ENCODE measurements at places on chromosomes 7 and 10.

DNA sequence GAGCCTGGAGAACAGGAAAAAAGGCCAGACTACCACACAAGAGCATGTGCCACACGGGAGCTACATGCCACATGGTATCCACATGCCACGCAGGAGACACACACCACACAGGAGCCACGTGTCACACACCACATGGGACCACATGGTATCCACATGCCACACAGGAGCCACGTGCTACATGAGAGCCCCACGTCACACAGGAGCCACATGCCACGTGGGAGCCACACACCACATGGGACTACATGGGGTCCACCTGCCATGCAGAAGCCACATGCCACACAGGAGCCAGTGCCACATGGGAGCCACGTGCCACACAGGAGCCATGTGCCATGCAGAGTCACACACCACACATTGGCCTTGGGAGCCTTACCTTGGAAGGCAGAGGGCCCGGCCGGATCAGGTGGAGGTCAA lies 244.4 kb upstream of the PPP2R2D start:
- no peak for DNase-seq

DNA sequence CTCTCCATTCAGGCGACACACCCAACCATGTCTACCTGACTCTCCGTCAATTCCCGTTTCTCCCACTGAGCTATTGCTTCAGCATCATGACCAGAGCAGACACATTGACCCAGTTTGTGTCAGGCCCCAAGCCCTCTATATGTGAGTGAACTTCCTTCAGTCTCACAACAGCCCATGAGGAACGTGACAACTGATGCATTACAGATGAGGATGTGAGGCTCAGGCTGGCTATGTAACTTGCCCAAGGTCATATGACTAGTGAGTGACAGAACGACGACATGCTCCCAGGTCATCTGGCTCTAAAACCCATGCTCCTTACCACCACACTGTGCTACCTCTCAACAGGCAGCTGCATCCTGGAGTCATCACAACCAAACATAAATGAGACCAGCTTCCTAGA lies 3.7 kb downstream of the TMEM140 start:
- peak; percentile 13 for DNase-seq

DNA sequence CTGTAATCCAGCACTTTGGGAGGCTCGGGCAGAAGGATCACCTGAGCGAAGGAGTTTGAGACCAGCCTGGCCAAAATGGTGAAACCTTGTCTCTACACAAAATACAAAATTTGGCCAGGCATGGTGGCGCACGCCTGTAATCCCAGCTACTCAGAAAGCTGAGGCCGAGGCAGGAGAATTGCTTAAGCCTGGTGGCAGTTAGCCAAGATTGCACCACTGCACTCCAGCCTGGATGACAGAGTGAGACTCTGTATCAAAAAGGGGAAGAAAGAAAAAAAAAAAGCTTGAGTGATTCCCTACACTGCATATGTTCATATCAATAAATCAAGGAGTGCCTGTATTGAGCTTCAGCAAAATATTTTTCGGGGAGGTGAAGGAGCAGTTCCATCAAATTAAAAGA lies 45.8 kb upstream of the SRRM3 start:
- DNase-seq: peak; percentile 49

DNA sequence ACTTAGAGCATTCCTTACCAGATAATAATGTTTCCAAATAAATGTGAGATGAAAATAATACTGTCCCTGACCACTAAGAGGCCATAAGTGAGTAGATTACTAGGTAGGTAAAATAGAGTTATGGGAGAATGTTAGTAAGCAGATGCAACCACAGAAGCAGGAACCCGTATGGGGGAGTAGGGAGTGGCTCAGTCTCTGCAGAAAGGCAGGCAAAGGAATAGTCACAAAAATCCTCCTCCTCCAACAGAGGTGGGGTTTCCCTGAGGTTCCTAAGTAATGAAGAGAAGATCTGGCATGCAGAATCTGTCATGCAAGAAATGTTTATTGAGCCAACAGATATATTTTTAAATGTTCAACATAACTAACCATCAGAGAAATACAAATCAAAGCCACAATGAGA lies 9.0 kb upstream of the YAE1 start:
- DNase-seq: no peak

- peak; percentile 97 for DNase-seq
Observed at GRCh38 chr7:5423976-5424748, 528 bp upstream of the TNRC18 start.

GRCh38 chr7:1301882-1302251 lies 69.2 kb downstream of the UNCX start:
- DNase-seq: no peak

DNA sequence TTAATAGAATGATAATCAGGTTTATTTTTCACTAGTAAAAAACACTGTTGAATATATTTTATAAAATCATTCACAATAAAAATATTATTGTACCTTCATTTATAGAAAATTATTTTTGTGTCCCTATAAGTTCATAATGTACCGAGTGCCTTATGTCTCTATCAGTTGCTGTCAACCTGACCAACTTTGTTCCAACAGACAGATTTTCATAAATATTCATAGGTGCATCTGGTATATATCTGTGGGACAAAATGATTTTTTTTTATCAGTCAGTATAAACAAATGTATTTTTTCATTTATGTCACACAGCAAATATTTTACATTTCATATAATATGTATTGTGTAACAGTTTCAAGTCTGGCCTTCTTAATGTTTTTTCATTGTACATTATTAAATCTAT lies 195.9 kb downstream of the HGF start:
- DNase-seq: no peak

- DNase-seq: no peak
Observed at GRCh38 chr10:107284187-107284586, 119.7 kb upstream of the SORCS1 start.

DNA sequence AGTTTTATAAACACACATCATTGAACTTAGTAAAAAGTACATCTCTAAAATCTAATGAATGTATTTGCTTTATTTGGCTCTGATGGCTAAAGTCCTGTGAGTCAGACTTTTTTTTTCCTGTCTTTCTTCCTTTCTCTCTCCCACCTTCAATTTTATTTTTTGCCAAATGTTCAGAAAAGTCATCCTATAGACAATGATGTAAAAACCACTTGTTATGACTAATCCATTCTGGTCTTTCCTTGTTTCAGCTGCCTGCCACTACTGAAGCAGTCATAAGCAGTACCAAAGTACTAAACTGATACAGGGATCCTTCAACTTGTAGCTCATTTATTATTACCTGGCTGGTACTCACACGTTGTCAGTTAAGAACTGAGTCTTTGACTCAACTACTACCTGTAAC lies 23.9 kb downstream of the HECTD2 start:
- no peak for DNase-seq

Data from GDM1 (cell line).